ENCODE measurements at places on chromosomes 13 and 19. TPM values are rescaled to one million over a fixed set of nuclear protein-coding genes. Genes with fewer than 3 reads are reported as not detected.

DNA sequence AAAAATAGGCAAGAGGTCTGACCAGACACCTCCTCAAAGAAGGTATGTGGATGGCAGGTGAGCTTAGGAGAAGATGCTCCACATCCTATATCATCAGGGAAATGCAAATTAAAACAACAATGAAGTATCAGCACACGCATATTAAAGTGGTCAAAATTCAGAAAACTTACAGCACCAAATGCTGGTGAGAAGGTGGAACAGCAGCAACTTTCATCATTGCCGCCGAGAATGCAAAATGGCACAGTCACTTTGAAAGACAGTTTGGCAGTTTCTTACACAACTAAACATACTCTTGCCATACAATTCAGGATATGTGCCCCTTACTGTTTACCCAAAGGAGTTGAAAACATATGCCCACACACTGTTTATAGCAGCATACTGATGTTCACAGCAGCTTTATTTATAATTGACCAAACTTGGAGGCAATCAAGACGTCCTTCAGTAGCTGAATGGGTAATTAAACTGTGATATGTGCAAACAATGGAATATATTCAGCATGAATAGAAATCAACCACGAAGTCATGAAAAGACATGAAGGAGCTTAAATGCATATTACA, 22.5 kb downstream of the OR10H4 start:
- DNase-seq, result no peak

- peak; percentile 87 for DNase-seq
These were observed at the start of gene EPSTI1 for GRCh38 chr13:42991898-42992763. TSS of gene EPSTI1 (minus strand) at chr13:42992241. CDS start at chr13:42992165, 76 bp downstream.

Gene CLEC17A
- total RNA-seq, result 0.43 TPM

DNA sequence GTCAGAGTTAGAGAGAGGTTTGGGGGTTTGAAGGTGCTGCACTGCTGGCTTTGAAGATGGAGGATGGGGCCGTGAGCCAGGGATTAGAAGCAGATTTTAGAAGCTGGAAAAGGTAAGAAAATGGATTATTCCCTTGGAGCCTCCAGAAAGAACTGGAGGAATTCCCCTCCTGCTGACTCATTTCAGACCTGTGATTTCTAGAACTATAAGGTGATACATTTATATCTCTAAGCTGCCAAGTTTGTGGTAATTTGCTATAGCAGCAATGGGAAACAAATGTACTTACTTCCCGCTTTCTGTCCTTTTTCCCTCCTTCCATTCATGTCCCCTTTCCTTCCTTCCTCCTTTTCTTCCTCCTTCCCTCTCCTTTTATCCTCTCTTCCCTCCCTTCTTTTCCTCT, 78.5 kb upstream of the PCDH8 start:
- no peak for DNase-seq

DNA sequence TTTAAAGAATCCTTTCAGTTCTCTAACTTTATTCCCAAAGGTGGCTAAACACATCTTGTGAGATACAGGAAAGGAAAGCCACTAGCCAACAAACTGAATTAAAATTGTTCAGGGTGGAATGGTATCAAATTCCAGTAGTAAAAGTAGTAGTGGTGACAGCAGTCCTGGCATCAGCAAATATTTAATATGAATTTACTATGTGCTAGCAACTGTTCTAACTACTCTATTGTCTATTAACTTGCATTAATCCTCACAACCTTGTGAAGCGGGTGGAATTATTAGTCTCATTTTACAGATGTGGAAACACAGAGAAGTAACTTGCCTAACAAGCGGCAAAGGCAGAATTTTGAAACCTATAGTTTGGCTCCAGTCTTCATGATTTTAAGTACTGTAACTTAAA, 130.1 kb downstream of the KLF12 start:
- DNase-seq, result no peak

Gene NLRP5
- total RNA-seq, result not detected

GRCh38 chr13:23656637-23657371, 86.6 kb downstream of the TNFRSF19 start:
- no peak for DNase-seq

Gene FXYD3
- not detected for total RNA-seq

GRCh38 chr19:16296713-16297112, 27.9 kb upstream of the KLF2 start:
- DNase-seq, result no peak

Measured in activated naive CD4-positive, alpha-beta T cell treated with anti-CD3 and anti-CD28 coated beads, Interleukin-2, amount 50 U/mL, for 72 hours (primary cell).